ENCODE measurements at places on chromosomes 3 and 15.

GRCh38 chr15:79970624-79971434, at the start of gene BCL2A1:
Gene BCL2A1 (minus strand): TSS chr15:79971196. CDS start chr15:79971119, 77 bp downstream.
- DNase-seq: peak; percentile 96

DNA sequence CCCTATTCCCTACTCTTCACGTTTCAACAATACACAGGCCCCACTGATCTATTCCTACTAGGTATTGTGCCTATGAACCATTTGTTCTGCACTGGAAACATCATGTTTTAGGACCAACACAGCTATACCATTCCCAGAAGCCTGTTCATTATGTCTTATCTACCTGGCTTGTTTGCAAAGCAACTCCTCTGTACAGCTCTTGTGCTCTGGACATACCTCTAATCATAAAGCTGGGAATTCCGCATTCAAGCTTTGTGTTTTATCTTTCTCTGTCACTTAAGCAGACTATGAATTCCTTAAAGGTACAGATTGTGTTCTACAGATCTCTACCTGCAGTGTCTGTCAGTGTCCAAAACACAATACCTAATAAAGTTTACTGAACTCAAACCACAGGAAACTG, 87.5 kb upstream of the CSPG5 start:
- no peak for DNase-seq

DNA sequence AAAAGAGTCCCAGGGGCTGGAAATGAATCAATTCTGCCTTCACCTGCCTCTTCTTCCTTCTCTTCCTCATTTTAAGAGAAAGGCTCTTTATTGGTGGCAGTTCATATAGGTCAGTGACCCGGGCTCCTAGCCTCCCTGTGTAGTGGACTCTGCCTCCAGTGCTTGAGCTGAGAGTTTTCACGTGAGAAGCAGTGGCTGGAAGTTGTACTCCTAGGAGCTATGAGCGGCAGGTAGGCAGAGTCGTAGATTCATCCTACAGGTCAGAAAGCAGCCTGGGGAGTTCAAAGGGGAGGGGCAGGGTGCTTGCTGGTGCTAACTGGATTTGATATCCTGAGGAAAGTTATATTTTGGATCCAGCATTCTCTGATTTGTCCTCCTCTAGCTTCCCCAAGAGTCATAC, 101.1 kb downstream of the RPLP1 start:
- no peak for DNase-seq

DNA sequence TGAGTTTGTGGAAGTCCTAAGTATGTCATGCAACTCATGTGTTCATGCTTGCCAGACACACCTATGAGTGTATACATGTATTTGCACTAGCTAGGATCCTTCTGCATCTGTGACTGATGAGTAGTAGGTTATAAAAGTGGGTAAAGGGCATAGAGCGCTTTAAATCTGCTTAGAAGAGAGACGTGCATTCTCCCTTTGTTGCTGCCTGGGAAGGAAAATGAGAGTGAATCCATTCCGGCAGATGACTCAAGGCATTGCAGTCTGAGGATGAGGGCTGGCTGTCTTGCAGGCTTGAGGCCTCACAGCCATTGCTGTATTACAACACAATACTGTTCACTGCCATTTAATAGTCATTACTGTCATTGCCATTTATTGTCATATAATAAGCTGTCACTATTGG, 120.8 kb upstream of the UMPS start:
- peak; percentile 17 for DNase-seq

GRCh38 chr3:111794711-111795110, 64.4 kb upstream of the PHLDB2 start:
- no peak for DNase-seq

- no peak for DNase-seq
Measured at GRCh38 chr3:104126463-104126862, 1240.2 kb upstream of the ALCAM start.

DNA sequence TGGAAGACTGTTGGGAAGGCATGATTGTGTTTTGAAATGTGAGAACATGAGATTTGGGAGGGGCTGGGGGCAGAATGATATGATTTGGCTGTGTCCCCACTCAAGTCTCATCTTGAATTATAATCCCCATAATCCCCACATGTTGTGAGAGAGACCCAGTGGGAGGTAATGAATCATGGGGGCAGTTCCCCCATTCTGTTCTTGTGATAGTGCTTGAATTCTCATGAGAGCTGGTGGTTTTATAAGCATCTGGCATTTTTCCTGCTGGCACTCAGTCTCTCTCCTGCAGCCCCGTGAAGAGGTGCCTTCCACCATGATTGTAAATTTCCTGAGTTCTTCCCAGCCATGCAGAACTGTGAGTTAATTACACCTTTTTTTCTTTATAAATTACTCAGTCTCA, 430.5 kb downstream of the OTOL1 start:
- DNase-seq: no peak

DNA sequence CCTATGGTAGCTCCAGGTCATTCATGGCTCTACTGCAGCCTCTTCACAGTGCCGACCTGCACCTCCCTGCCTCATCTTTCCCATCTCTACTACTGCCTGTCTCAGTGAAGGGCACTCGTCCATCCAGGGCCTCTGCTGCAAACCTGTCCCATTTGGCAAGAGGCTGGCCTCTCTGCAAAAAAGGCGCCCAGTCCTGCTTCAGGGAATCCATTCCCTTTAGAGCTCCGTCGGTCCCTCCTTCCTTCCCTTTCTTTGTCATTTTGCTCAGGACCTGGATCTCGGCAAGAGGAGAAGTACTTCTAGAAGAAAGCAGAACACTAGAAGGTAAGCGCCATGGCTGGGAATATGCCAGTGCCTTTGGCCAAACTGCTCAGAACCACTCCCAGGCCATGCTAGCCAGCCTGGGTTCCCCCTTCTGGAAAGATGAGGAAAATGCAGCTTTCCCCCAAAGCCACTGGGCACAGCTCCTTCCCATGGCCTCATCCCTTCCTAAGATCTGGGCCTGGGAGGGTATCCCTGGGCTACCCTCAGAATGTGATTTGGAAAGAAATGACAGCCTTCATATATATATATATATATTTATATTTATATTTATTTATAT, 6.4 kb upstream of the ISL2 start:
- peak; percentile 46 for DNase-seq

GRCh38 chr15:62739082-62739481, 303.5 kb upstream of the TPM1 start:
- peak; percentile 88 for DNase-seq

GRCh38 chr3:151467069-151467468, 6.2 kb upstream of the IGSF10 start:
- no peak for DNase-seq

GRCh38 chr3:4615750-4616149, 122.6 kb downstream of the ITPR1 start:
- DNase-seq: no peak

GRCh38 chr3:38598791-38599190, 50.7 kb downstream of the SCN5A start:
- no peak for DNase-seq

All from IMR-90 (cell line).